Colonic mucosa (tissue), 4 donors: ENCODE measurements at places on chromosomes 7 and 10.

GRCh38 chr10:13347043-13347499 is 1.0 kb downstream of the SEPHS1 start:
- peak; percentile 28 for DNase-seq

- DNase-seq, result peak; percentile 90
Observed at GRCh38 chr7:151062399-151063211, 3.2 kb downstream of the SLC4A2 start.

GRCh38 chr7:111952783-111953182 is 253.4 kb downstream of the DOCK4 start:
- no peak for DNase-seq

DNA sequence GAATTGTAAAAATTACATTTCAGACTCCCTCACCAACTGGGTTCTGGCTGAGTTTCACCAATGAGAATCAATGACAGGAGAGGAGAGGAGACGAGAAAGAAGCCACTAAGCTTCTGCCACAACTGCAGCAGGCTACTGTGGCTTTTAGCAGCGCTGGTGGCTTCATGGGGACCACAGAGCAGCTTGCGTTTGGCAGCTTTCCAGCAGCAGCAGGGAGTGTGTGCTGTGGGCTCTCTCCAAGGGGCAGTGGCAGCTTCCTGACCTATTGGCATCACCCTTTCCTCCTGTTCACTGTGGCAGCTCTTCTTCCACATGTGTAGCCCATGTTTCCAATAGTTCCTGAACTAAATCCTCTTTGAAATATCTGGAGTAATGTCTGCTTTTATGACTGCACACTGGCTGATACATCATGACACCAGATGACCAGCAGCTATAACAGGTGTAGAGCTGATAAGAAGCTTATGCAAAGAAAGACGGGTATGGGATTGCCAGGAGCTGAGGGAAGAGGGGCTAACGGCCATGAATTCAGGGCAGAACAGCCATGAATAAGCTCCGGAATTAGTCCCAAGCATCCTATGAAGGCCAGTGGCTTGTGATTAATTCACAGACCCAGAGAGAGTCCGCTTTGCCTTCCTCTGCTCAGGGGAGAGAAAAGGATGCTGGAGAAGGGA is 46.8 kb downstream of the KCNH2 start:
- DNase-seq, result no peak

DNA sequence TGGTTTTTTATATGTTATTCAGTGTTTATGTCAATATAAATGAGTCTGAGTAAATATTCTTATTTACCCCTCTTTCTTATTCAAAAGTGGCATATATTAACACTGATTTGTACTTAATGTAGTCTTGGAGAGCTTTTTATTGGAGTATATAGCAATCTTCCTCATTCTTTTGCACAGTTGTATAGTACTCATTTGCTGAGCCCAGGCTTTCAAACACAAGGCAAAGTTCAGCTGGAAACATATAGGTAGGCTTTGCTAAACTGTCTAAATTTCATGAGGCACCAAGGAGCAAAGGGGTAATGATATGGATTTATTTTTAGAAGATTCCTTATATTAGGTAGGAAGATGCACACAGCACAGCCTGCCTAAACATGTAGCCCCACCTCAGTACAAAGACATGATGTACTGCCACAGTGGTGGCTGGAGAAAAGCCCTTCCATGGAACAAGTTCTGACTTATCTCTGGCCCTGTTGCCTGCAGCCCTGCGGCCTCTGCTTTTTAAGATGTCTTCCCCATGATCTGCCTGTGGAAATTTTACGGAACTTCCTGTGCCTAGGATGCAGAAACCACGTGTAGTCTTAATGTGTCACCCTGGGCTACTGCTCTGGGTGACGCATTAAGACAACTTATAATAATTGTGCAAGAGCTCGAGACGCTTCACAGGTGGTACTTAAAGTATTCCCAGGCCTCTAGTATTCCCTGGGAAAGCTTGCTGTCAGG is 9.6 kb upstream of the PDCD4 start:
- no peak for DNase-seq

- no peak for DNase-seq
Observed at GRCh38 chr7:22675421-22675820, 51.6 kb upstream of the IL6 start.

- DNase-seq, result no peak
Observed at GRCh38 chr7:2220506-2220905, 12.2 kb downstream of the MAD1L1 start.

- DNase-seq, result no peak
Observed at GRCh38 chr7:15503603-15504290, 58.1 kb downstream of the AGMO start.

- DNase-seq, result no peak
Observed at GRCh38 chr7:141558544-141559183, 7.5 kb downstream of the AGK start.

DNA sequence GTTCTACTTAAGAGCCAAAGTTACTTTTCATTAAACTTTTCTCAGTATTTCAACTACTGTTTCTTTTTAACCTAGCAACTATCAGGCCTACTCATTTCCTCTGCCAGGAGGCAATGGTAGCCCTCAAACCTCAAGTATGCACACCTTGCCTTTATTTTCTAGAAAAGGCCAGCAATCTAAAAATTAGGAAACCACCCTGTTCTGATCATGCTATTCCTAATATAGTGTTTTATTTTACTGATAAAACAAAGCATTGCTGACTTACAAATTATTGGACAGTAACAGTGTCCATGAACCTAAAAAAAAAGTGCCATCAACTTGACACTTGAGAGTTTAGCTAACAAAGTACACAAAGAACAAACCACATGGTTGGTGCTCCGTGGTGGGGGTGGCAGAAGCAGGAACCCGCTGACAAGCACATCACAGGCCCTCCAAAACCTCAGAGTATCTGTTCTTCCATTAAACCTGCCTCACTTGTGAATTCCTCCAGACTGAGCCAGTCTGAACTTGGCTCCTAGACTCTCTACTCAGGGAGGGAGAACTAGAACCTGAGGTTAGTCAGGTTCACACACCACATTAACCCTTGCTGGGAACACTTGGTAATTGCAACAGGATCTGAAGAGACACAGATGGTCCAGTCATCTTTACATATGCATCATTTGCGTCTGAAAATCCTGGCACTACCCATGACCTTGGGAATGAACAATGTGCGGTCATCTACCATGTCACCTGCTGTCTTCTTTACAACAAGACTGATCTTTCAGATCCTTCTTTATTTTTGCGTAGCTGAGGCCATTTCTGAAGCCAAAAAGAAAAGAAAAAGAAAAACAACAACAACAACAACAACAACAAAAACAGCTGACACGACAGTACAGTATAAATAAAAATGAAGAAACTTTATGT is 31.9 kb downstream of the PIP4K2A start:
- no peak for DNase-seq

- DNase-seq, result no peak
Observed at GRCh38 chr10:108598320-108598695, 1325.0 kb downstream of the XPNPEP1 start.

DNA sequence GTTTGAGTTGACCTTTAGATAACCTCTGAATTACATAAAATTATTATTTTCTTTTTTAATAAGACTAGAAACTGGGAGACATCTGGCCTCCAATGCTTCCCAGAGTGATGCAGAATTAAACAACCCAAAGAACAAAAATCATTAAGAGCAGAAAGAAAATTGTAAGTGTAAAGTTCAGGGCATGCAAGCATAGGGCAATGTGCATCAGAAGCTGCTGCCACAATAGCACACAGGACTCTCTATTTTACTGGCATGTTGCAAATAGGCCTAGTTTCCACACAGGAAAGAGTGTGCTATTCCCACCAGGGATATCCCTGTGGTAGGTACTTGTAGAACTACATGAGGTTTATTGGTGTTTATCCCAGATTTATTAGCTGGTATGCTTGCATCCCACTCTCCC is 20.5 kb upstream of the STEAP2 start:
- DNase-seq, result no peak

DNA sequence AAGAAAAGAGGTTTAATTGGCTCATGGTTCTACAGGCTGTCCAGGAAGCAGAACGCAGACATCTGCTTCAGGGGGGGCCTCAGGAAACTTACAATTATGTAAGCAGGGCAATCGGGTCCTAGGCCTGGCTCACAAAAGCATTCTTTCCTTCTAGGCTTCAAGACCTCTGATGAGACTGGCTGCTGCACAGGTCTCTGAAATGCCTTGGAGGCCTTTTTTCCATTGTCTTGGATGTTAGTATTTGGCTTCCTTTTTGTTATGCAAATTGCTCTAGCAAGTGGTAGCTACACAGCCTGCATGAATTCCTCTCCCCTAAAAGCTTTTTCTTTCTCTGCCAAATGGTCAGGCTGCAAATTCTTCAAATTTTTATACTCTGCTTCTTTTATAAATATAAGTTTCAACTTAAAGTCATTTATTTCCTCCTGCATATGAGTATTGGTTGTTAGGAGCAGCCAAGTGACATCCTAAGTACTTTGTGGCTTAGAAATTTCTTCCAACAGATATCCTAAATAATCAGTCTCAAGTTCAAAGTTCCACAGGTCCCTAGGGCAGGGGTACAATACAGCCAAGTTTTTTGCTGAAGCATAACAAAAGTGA is 83.1 kb upstream of the SEMA3A start:
- DNase-seq, result no peak

- DNase-seq, result no peak
Observed at GRCh38 chr10:13674645-13675588, 88.2 kb downstream of the PRPF18 start.

DNA sequence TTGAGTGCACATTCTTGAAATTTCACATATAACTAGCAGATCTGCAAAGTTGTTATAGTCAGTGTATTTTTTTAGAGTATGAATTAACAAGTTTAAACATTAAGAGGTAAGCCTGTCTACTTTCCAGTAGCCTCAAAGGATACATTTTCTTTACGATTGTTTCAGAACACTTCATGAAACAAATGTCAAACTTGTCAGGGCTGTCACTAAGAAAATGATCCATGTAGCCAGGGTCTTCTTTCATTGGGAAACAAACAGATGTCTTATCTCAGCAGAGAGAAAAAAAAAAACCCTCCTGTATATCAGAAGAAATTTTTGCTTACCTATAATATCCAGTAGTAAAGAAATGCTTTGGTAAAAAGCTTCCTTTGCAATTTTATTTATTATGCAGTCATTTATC is 192.4 kb downstream of the PHF14 start:
- no peak for DNase-seq

DNA sequence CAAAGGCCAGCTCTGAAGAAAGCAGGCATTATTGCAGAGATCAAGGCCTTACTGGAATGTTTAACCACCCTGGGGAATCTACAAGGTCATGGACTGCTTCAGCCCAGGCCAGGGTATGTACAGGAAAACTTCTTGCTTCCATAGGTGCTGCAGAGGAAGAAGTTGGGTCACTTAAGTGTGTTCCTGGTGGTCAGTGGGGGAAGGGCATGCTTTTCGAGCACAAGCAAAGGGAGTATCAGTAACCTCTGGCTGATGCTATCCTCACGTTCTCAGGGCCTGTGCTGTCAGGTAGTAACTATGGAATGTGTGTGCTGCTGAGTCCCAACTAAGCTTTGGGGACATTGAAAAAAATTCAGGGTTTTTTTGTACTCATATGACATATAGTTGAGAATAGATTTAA is 234.0 kb upstream of the SP4 start:
- no peak for DNase-seq

DNA sequence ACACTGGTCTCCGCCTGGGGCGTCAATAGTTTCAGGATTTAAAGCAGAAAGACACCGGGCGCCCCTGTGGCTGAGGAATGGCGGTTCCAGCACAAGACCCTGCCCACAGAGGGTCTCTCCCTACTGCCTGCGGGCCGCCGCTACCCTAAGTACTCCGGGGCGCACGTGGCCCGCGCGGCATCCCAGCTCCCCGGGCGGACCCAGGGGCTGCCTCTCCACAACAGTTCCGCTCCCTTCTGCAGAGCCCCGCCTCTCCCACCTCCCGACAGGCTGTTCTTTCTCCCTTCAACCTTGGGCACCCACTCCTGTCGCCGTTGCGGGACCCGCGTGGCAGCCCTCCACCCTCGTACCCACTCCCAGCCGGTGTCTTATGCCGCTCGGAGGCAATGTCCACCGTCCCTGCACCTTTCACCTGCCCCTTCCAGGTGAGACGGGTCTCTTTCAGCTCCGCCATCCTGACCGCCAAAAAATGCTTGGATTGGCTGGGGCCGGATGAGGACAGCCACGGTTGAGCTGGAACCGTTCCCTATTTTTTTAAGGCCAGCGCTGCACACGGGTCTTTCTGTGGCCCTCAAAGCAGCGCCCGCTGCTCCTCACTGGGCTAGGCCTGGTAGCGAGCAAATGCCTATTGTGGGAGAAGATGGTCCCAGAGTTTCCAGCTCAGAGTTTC is 1.6 kb upstream of the NKX2-3 start:
- DNase-seq, result no peak

DNA sequence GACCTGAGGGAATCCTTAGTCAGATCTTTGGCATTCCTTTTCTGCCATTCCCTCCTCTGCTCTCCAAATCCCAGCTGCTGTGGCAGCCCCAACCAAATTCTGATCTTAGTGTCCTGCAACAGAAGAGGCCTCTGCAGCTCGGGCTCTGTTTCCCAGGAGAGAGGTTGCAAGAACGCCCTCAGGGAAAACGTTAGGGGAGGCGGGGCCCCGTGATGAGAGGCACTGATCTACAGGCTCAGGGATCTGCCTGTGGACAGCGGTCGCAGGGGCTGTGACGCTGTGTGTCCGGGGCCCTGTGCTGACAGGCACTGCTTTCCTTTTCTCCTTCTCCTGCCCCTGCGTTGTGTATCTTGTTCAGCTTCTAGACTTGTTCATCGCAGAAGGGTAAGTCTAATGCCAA is 57.3 kb upstream of the DPYSL4 start:
- DNase-seq, result no peak

DNA sequence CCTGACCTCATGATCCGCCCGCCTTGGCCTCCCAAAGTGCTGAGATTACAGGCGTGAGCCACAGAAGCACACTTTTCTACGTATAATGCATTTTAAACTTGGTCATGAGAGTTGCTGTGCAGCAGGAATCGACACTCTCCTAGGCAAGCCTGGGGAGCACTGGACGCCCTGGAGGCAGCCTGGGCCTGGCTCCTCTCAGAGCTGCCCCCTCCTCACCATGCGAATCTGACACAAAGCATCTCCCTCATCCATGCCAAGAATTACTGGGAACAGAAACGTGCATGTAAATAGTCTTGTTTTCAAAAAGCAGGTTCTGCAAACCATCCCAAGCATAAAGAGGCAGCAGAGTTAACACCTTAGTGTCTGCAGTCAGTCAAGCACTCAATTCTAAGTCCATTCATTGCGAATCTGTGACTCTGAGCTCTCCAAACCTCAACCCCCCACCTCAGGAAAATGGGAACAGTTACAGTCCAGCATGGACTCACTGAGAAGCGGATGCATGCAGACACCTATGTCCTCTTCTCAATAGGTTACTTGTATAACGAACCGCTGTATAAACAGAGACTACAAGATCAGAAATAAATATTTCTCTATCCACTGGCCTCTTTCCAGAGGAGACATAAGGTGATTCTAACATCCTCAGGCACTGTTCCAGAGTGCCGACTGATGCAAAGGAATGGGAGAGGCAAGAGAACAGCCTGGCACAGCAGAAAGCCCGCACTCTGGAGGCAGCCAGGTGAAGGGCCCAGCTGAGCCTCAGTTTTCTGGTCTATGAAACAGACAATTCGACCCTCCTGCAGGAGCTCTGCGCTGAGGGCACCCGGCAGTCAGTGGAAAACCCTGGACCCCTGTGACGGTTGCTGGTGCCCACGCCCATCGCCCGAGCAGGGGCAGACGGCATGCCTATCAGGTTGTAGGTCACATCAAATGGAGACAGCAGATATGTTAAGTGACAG is 68.9 kb downstream of the MAD1L1 start:
- DNase-seq, result no peak
